ENCODE measurements at places on chromosomes 12 and 14. TPM values are rescaled to one million over a fixed set of nuclear protein-coding genes. Genes with fewer than 3 reads are reported as not detected.

GRCh38 chr12:124094733-124095132 lies 121.7 kb downstream of the ZNF664 start:
- no peak for DNase-seq

AQP2 gene
- not detected for total RNA-seq

DNA sequence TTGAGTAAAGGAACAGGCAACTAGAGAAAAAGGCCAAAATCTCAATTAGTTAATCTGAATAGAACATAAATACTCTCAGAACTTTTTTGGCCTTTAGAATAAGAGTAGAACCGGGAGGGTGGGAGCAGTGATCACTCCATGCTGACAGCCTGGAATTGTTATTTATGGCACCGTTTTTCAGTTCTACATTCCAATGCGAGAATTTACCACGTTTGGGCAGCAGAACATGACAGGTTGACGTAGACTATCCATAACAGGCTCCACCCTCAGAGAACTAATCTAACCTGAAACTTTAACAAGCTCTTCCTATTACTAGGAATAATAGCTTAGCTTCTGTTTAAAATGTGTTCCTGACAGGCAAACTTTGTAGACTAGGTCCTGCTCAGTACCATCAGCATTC lies 379.1 kb downstream of the SEC23A start:
- no peak for DNase-seq

DNA sequence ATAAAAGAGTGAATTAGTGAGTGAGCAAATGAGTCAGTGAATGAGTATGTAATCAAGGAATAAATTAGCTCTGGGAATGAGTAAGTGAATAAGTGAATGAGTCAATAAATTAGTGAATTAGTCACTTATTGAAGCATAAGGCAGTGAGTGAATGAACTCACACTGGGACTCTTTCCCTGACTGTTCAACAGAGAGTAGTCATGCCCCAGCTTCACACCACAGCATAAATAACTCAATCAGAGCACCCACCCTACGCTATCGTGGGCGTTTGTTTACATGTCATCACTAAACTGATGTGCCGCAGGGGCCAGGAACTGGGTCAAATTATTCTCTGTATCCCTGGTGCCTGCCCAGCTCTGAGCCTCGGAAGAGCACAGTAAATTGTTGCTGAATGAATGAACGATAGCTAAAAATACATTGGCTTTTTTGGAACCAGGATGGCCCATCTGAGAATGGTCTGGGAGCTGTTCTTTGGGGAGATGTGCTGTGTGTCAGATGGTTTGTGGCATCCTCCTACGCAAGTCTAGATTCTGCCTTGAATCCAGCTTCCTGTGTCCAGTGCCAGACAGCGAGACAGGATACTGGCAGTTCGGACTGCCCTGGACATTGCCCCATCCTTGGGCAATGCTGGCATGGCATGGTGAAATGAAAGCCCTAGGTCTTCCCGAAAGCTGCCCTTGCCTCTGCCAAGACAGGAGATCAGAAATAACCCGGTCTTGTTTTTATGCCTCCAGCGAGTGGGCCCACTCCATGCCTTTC lies 98.0 kb upstream of the RTL1 start:
- DNase-seq, result no peak
